HuH-7 (cell line): ENCODE measurements at places on chromosomes 6 and 20.

GRCh38 chr6:151652325-151652724, 155.2 kb upstream of the ESR1 start:
- no peak for DNase-seq

GRCh38 chr6:40342723-40343122, 244.4 kb downstream of the LRFN2 start:
- DNase-seq, result no peak

GRCh38 chr20:5156675-5157448, 30.1 kb downstream of the CDS2 start:
- no peak for DNase-seq

DNA sequence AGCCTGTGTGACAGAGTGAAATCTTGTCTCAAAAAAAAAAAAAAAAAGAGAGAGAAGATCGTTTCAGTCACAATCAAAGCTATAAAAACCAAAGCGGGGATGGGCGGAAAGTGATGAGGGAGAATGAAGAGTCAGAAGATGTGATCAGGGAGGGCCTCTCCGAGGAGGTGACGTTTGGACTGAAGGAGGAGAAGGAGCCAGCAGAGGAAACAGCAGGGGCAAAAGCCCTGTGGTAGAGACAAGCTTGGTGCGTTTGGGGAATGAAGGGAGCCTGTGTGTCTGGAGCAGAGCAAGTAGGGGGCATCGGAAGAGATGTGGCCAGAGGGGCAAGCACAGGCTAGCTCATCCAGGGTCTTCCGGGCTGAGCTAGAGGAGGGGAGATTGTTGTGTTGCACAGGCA, 14.5 kb upstream of the LBP start:
- DNase-seq, result no peak

GRCh38 chr6:83488448-83488847, 23.9 kb upstream of the PRSS35 start:
- DNase-seq, result no peak

DNA sequence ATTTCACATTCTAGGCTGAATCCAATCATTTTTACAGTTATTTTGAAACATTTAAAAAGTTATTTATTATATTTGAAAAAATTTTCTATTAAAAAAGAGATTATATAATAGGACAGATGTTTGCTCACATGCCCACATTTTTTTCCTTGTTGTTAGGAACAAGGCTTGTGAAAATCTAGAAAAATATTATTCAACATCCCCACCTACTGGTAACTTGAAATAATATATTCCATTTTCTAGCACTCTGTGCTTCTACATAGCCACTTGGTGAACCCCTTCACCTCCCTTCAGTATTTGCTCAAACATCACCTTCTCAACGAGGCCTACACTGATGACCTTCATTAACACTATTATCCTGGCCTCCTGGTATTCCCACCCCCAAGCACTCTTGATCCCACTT, 18.3 kb upstream of the GPRC6A start:
- peak; percentile 18 for DNase-seq

GRCh38 chr6:22883061-22883717, 313.8 kb downstream of the HDGFL1 start:
- DNase-seq, result no peak

GRCh38 chr6:105514306-105514705, 111.4 kb upstream of the PREP start:
- no peak for DNase-seq

DNA sequence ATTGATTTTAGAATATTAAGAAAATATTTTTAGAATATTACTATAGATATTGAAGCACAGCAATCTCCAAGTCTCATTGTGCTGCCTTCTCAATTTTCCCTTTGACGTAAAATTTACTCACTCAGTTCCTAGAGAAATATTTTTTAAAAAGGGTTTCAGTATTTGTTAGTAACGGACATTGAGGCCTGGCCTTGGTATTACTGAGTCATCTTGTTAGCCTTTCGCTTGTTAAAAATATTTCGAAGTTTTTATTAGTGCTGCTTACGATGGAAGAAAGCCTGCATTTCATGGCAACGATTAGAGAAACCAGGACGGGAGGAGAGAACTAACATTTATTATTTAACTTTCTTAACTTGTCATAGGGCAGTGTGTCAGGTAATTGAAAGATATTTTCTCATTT, 82.2 kb downstream of the TIAM2 start:
- DNase-seq, result no peak

- DNase-seq, result no peak
Measured at GRCh38 chr20:23120261-23120660, 34.1 kb upstream of the CD93 start.

DNA sequence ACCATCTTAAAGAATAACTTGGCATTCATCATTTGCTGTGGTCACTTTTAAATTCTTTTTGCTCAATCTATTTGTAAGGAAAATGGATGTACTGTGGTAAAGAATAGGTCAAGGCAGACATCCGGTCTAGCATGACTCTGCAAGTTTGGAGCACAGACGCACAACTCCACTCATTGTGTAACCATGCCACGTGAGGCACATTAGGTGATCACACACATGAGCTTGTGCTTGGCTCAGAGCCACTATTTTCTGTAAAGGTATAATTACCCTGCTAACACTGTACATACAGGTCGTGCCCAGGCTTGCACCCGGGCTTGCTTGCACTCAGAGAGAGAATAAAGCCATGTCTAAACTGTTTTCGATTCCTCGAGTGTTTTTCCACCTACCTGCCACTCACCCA, 1289.1 kb upstream of the ADGRB3 start:
- DNase-seq, result no peak

- DNase-seq, result peak; percentile 53
Measured at GRCh38 chr6:154548130-154548830, 37.8 kb upstream of the CNKSR3 start.

DNA sequence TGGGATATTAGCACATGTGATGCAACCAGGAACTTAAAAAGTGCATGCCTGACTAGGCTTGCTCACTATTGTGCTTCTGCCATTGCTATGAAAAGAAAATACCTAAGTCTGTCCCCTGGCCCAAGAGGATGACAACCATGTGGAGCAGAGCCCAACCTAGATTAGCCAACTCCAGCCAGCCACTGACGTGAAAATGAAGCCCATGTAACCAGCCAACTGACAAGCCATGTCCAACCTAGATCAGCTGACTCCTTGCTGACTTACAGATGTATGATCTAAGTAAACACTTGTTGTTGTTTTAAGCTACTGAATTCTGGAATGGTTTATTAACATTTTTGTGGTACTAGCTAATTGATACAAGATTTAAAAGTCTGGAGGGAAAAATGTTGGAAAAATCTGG, 47.5 kb downstream of the PIGU start:
- DNase-seq, result no peak

DNA sequence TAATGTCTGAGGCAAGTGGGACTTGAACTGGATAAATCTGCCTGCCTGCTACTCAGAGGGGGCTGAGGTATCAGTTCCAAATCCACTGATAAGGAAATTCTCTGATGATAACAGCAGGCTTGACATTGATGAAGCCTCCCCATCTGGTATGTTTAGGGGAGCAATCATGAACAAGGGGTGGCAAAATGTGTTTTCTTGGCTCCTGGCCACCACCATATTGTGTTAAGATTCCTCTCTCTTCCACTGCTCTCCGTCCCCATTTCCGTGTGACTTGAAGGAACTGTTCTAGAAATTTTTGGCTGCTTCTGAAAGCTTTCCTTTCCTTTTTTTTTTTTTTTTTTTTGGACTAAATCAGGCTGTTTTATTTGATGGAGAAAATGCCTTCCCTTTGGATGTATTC, 335.3 kb upstream of the NRSN1 start:
- DNase-seq, result no peak

- DNase-seq, result no peak
Measured at GRCh38 chr6:28696682-28697081, 171.0 kb downstream of the GPX5 start.

GRCh38 chr20:1427457-1428054, 34.7 kb upstream of the FKBP1A start:
- no peak for DNase-seq
